ENCODE measurements at places on chromosomes 12 and 14.

GRCh38 chr12:123268850-123269249 is 2.8 kb downstream of the CDK2AP1 start:
- DNase-seq: no peak

DNA sequence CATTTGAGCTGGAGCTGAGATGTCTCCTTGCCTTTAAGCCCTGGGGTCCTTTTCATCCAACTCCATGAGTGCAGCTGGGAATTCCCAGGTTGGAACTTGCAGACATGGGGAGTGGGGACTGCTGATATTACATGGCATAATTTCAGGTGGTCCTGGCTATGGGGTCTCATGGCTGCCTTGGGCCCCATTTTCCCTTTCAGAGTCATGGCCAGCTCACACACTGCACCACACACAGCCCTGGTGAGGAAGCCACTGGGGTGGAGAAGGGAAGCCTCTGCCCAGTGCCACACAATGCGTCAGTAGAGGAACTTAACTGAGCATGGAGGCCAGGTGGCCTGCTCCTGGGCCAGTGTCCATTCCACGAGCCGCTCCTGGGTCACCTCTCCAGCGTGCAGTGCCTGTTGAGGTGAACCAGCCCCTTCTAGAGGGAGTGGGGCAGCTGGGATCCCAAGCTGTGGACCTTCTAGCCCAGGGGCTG is 17.3 kb upstream of the KRT86 start:
- DNase-seq: no peak

DNA sequence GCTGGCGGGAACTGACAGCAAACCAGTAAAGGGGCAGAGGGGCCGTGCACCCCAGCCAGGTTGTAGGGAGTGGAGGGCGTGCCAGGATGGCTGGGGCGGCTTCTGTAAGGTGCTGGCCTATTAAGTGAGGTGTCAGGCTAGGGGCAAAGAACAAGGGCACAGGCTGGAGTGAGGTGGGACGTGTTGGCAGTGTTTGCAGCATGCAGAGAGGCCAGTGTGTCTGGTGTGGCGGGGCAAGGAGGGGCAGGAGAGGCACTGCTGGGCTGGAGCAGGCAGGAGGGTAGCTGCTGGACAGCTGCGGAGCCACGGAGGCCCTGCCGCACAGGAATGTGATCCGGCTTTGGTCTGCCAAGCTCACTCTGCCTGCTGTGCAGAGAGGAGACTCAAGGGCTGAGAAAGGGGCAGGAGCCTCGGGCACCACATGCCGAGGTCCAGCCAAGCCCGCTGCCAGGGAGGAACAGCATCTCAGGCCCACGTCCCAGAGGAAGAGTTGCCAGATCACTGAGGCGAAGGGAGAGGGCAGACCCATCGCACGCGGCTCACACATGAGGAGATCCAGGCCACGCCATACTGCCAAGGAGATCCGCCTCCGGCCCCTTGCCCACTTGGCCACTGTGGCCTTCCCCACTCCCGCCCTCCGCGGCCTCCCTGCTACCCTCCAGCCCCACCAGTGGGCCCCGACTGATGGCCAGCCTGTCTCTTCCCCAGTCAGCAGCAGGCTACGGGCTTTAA is 46.8 kb downstream of the AMN start:
- no peak for DNase-seq

DNA sequence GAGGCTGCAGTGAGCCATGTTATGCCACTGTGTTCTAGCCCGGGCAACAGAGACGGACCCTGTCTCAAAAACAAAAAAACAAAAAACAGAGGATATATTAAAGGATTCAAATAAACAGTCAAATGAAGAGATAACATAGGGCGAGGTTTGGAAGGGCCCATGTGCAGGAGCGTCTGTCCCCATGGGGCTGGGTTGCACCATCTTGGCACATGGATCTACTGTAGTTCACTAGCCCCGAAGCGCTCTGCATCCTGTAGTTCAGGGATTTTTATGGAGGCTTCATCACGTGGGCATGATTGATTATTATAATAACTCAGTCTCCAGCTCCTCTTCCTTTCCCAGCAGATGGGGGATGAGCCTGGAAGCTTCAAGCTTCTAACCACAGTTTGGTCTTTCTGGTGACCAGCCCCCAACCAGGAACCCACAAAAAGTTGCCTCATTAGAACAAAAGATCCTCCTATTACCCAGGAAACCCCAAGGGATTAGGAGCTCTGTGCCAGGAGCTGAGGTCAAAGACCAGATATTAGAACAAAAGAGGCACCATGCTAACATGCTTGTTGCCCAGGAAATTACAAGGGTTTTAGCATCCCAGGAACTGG is 59.9 kb downstream of the HCAR2 start:
- DNase-seq: no peak

- DNase-seq: no peak
Observed at GRCh38 chr14:76918256-76918781, 92.1 kb downstream of the LRRC74A start.

- no peak for DNase-seq
Observed at GRCh38 chr14:104477117-104477623, 102.4 kb upstream of the C14orf180 start.

DNA sequence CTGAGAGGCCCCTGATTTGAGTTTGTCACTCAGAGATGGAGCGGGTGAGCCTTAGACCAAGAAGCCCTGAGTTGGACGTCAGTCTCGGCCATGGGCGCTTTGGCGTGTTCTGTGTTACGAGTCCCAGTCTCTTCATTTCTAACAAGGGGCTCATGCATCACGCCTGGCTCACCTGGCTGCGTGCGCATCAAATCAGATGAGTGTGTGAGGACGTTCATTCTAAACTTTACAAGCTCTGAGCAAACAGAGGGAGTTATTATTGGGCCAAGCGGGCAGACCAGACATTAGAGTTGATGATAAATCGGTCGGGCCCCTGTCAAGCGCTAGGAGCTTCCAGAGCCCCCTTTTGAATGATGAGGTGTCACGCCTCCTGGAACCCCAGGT is 117.2 kb downstream of the CALM1 start:
- DNase-seq: no peak

DNA sequence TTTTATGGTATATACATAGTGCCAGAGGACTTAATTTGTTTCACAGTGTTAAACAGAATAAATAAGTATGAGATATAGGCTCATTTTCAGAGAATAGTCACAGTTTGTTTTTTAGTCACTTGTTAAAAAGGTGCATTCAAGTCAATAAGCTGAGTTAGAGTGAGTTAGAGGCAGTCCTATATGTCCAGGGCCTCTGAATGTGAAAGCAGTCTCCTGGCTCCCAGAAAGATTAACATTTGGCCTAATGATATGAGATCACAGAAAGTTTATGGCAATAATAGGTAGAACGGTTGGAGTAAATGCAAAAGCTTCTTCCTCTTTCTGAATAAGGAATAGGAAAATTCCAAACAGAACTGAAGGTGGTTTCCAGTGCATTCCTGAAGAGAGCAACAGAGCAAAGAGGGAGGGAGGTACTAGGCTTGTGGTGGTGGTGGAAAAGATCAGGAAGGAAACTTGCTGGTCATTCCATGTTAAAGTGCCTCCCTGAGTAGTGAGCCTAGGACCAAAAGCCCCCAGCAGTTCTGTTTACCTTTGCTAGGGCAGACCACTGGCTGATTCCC is 54.4 kb downstream of the SLC38A4 start:
- no peak for DNase-seq

GRCh38 chr12:19456176-19456575 is 16.9 kb downstream of the AEBP2 start:
- DNase-seq: no peak

GRCh38 chr12:24839268-24839791 is 109.6 kb downstream of the BCAT1 start:
- DNase-seq: peak; percentile 50

DNA sequence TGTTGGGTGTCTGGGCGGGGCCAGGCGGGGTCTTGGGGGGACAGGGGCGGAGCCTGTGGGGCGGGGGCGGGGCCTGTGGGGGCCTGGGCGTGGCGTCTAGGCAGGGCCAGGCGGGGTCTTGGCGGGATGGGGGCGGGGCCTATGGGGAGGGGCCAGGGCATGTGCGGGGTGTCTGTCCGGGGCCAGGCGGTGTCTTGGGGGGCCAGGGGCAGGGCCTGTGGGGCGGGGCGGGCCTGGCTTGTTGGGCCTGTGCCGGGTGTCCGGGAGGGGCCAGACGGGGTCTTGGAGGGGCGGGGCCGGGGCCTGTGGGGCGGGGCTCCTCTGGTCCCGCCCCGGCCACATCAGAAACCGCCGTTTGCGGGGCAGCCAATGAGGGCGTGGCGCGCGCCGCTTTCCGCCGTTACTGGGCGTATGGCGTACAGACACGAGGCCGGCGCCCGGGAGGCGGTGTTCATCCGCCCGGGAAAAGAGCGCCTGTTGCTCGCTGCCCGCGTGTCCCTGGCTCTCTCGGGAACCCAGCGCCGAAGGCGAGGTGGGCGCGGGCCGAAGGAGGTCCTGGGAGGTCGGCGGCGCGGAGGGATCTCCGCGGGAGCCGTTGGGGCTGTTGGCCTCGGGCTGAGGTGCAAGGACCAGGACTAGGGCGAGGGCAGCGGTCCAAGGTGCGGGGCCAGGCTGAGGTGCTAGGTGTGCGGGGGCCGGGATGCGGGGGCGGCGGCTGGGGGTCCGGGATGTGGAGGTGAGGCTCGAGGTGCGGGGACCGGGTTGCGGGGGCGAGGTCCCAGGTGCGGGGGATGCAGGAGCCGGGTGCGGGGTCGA is at the start of gene PIWIL1:
Gene PIWIL1 (plus strand): TSS at position 400 of the 816 bp plus-strand sequence. CDS start 4,705 bp downstream, outside the sequence.
- DNase-seq: no peak

GRCh38 chr12:105369014-105369413 is 38.5 kb downstream of the C12orf75 start:
- no peak for DNase-seq

DNA sequence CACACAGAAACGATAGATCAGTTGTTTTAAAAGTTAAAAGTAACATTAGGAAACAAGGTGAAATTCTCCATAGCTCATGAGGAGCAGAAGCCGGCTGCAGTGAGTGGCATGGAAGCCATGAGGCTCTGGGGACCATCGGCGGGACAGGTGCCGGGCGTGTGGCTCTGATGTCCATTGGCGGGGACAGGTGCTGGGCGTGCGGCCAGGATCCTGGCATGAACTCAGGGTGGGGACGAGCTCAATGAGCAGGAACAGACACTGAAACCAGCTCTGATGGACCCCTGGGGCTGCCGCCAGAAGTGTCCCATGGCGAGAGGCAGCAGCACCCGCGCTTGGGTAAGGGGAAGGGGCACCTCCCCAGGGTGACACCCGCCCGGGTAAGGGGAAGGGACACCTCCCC is 75.1 kb downstream of the NOC4L start:
- DNase-seq: no peak

- no peak for DNase-seq
Observed at GRCh38 chr14:61455351-61455750, 134.0 kb downstream of the PRKCH start.

- DNase-seq: no peak
Observed at GRCh38 chr14:71322655-71323250, 415.5 kb downstream of the PCNX1 start.

- no peak for DNase-seq
Observed at GRCh38 chr14:79161571-79161970, 991.4 kb downstream of the NRXN3 start.

GRCh38 chr14:61150851-61151250 is 130.3 kb downstream of the TMEM30B start:
- no peak for DNase-seq

DNA sequence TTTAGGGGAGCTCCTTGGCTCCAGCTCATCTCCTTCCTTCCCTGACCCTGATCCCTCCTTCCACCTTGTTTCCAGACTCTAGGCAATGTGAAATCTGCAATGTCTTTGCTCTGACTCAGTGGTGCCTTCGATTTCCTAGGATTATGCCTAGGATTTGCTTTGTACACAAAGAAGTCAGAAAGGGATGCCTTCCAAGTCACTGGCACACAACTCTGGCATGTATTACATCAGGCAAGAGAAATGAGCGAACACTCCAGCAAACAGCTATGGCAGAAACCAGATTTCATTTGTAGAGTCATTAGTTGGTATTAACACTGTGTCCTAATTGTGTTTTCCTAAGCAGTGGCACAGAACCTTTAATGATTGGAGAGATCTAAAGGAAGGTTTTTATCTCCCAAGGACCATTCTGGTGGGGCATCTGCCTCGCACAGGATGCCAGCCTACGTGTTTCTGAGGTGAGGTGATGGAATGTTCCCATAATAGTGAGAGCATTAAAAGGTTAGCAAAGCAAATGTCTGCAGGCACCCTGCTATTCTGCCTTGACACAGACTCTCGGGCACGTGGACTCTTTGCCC is 84.9 kb downstream of the WSCD2 start:
- DNase-seq: no peak

DNA sequence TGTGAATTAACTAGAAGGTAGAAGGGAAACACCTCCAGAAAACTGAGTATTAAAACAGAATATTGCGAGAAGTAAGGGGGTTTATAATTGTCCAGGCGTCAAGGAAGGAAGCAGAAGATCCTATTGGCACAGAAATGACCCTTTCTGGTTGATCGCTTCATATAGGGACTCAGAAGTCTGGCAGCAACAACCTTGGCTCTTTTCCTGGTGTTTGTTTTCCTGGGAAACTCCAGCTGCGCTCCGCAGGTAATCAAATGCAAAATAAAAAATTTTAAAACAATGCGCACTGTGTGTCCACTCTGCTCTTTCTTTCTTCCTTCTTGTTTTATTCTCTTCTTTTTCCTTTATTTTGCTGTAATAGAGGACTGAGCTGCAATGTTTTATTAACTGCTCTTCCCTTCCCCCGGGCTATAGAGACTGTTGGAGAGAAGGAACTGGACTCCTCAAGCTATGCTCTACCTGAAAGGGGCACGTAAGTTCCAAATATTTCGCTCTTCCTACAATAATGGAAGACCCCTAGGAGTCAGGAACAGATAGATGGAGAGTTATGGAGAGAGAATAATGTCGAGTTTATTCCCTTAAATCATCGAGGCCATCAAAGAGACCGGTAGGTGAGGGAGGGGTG is 737 bp downstream of the SPX start:
- no peak for DNase-seq

DNA sequence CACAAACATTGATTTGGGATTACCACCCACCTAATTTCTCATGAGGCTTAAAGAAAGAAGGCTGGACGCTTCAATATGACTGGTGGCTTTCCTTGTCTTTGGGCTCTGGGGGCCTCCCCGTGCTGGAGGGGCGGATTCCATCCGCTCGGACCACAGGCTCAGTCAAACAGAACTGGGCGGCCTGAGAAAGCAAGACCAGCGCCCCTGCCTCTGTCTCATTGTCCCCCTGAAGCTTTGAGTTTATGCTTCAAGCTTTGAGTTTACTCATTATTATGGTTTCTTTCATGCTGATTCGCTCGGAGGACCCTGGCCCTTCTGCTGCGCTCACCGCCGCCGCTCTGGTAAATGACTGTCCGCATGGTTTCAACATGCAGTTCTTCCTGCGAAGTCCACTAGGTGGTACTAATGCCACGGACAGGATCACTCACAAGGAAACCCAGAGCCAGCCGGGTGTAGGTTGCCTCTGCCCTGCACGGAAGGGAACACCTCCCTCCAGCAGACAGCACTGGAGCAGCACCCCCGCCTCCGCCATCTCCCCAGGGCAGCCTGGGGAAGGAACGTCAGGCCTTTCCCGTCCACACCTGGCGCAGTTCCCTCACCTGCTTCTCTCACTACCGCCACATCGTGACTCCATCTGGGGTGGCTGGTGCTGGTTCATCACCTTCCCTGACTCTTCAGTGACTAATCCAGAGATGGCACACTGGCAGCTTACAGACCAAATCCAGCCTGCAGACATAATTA is 13.2 kb upstream of the TIGAR start:
- DNase-seq: no peak

GRCh38 chr12:13536219-13536910 is 339.8 kb downstream of the EMP1 start:
- DNase-seq: no peak

GRCh38 chr12:110355073-110355472 is 48.4 kb downstream of the ANAPC7 start:
- no peak for DNase-seq

GRCh38 chr12:13937735-13938134 is 43.7 kb downstream of the GRIN2B start:
- no peak for DNase-seq

- DNase-seq: no peak
Observed at GRCh38 chr12:118498171-118498570, 121.8 kb downstream of the SUDS3 start.
